HuH-7 (cell line): ENCODE measurements at places on chromosomes 2 and 18.

- no peak for DNase-seq
Measured at GRCh38 chr2:67641312-67642045, 244.3 kb downstream of the ETAA1 start.

- DNase-seq = no peak
Measured at GRCh38 chr2:101356521-101356920, 30.8 kb downstream of the CREG2 start.

GRCh38 chr2:96762529-96763311, 2.0 kb downstream of the CNNM4 start:
- DNase-seq = no peak

GRCh38 chr18:61531182-61531581, 198.0 kb downstream of the CDH20 start:
- DNase-seq = no peak

DNA sequence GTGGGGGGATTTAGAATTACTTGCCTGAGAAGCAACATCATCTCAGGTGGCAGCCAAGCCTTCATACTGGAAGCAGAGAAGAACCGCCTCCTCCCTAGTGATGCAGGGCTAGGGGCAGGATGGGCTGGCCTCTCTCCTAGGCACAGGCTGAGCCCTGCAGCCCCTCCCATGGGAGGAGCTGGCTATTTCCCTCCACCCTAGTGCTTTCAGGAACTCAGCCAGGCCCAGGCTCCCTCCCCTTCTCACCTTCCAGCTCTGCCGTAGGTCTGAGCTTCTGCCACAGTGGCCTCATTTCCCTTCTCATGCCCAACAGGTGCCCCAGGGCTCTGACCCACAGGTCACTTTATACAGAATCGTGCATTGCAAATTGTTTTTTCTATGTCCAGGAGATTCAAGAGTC, 31.0 kb downstream of the CENPA start:
- DNase-seq = peak; percentile 21

DNA sequence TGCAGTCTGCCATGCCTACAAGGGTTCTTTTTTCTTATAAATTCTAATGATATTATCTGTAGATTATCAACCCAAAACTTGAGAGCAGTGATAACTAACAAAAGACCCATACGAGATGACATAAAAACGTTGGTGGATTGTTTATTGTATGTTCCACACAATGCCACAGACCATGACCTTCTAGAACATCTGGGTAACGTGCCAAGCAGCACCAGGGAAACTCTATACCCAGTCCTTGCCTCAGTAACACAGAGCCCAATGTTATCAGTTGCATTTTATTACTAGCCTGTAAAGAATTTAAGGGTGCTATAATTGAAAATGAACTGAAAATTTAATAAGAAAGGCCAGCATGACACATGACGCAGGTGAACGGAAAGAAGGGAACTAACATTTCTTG, 99.1 kb upstream of the UGP2 start:
- DNase-seq = no peak

GRCh38 chr2:170177950-170178781, at the start of gene MYO3B:
Gene MYO3B (plus strand): TSS chr2:170178147. CDS start chr2:170178288, 141 bp downstream.
- no peak for DNase-seq

GRCh38 chr18:46423226-46423805, 233.7 kb downstream of the LOXHD1 start:
- DNase-seq = no peak

DNA sequence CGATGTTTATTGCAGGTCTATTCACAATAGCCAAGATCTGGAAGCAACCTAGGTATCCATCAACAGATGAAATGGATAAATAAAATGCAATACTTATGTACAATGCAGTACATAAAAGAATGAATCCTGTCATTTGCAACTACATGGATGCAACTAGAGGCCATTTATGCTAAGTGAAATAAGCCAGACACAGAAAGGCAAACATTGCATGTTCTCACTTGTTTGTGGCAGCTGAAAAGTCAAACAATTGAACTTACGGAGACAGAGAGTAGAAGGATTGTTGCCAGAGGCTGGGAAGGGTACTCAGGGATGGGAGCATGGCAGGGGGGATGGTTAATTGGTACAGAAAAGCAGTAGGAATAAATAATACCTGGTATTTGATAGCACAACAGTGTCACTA, 563.9 kb downstream of the TMX3 start:
- no peak for DNase-seq

GRCh38 chr2:163878718-163879117, 142.9 kb upstream of the FIGN start:
- DNase-seq = peak; percentile 9

GRCh38 chr18:79897940-79898625, 53.4 kb downstream of the SLC66A2 start:
- no peak for DNase-seq

DNA sequence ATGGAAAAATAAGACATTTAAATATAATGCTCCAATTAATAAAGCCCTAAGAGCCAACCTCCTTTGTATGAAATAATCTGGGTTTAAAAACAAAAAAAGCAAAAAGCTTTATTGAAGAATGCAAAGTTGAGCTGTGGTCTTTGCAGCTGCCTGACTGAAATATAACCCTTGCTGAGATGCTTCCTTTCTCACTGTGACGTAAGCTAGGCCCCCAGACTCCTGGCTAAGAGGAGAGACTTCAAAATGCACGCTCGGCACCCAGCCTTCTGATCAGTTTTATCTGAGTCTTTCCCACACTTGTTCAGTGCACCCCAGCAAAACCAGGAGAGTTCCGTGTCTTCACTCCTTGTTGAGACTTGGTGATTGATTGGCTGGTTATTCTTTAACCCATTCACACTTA, 115.3 kb downstream of the BCL11A start:
- no peak for DNase-seq

DNA sequence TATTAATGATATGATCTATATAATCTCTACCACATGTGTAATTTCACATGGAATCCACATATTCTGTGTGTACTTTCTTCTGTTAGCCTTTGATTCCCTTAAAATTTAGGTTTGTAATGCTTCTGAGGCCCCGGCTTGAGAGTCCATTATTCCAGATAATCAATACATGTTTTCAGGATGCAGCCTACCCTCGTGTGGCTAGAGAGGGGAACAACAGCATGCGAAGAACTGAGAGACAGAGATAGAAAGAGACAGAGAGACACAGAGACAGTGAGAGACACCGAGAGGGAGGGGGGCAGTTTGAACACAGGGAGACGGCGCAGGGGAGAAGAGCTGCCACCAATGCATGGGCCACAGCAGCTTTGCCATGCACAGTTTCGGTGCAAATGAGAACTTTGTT, 185.4 kb downstream of the SNTG2 start:
- DNase-seq = no peak

DNA sequence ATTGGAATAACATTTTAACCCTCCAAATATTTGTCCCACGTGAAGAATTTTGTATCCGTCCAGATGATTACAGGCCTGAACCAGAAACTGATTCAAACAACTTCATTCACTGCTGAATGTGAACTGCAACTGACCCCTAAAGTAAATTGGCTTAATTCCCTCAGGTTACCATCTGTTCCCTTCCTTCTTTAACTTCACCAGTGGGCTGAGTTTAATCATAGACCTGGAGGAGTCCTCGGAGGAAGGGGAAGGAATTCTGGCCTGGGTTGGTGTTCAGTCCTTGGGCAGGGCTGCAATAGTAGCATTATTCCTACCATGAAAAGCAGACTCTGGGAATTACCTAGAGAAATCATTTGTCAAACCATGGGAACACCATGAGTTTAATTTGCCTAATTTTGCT, 207.4 kb downstream of the TMEM247 start:
- DNase-seq = no peak

DNA sequence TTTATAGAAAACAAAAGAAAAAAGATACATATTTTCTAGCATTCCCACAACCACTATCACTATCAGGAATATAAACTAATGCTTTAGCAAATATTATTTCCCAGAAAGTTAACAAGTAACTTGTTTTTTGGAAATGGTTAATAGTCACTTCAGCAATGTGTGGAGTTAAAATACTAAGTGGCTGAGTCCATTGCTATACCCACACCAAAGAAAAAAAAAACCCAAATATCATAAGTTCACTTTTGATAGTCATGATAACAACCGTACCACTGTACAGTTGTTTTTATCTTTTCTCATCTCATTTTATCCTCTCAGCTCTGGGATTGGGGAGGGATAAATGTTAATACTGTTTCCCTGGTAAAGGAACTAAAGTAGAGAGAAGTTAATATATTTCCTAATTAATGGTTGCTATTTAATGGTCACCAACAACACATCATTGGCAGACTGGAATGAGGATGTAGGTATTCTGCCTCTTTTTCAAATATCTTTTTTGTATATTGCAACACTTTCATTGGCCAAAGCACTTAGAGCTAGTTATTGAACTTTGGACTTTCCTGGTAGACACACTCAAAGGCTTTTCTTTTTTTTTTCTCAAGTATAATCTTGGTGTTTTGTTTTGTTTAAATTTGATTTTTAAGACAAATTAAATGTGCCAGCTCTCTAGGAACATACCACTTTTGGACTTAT, 18.4 kb upstream of the KANSL1L start:
- DNase-seq = no peak

GRCh38 chr18:70365361-70365760, 76.5 kb downstream of the SOCS6 start:
- DNase-seq = no peak

GRCh38 chr18:37666991-37667390, 101.4 kb upstream of the CELF4 start:
- no peak for DNase-seq

DNA sequence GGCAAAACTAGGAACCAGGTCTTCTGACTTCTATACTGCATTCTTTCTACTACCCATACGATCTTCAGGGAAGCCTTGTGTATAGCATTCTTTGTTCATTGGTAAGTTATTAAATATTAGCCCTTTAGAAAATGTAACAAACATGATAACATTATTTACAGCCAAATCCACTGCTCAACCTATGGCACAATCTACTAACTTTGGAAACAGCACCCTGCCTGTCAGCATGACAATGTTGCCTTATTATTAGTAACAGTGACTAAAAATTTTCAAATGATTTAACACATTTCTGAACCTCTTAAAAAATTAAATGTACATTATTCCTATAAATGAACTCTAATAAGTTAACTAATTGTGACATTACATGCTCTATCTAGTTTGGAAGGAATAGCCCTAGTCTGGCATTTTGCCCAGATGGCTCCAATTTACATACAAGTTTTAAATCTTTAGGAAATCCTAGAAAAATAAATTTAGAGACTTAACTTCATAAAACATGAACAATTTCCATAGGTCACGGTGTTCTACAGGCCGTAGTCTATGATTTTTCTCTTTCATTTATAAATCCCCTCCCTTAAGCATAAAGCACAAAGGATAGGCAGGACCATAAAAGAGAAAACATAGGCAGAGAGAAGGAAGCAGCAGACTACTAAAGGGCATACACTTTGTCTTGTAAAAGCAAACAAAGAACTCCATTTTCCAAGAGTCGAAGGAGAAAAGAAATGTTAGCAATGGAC, 33.7 kb downstream of the YES1 start:
- DNase-seq = no peak

- no peak for DNase-seq
Measured at GRCh38 chr2:127515383-127515915, 10.8 kb downstream of the IWS1 start.

DNA sequence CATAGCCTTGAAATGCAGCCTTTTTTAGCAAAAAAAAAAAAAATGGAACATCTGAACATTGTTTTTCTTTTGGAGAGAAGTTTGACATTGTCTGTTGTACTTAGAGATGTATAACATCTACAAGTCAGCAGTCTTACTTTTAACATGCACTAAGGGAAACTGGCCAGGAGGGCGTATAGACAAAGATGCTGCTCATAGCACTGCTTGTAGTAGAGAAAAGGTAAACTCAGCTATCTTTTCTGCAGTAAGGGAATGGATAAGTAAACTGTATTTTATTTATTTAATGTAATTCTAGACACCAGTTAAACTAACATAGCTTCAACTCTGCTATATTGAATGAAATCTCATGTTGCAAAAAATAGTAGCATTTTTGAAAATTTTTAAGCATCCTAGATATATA, 489.6 kb downstream of the PTPRM start:
- no peak for DNase-seq

DNA sequence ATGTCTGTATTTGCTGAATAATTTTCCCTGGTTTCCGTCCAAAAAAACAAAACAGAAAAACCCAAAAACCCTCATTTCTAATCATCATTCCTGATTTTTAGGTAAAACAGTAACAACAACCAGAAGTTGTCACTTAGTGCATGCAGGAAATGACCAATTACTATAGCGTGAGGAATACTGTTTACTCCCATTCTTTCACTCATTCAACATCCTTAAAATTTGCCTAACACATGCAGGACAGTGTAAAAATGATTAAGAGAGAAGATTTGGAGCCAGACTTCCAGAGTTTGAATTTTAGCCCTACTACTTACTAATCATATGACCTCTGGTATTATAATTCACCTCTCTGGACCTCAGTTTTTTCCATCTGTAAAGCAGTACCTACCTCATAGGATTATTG, 83.1 kb downstream of the FIGN start:
- no peak for DNase-seq
